ENCODE measurements at places on chromosomes 16 and 17.

DNA sequence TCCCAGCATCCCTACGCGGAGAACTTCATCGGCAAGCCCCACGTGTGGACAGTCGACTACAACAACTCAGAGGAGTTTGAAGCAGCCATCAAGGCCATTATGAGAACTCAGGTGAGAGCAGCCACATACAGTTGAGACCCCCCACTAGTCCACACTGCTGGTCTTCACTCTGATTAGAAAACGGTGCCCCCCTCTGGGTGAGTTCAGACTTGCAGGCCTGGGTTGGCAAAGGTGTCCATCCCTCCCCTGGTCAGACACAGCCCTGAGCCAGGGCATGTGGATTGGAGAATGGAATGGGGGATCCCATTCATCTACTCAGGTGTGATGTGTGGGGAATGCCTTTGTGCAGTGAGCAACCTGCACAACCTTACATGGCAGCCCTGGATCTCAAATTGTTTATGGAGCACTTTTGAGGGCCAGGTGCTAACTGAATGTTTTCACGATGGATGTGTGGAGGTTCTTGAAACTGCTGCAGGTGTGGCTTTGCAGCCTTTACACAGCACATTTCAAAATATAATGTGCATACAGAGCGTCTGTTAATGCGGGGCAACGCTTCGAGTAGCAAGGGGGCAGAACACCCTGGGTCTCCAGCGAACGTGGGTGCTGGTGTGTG is 72.6 kb downstream of the MGAT5B start:
- peak; percentile 17 for DNase-seq

DNA sequence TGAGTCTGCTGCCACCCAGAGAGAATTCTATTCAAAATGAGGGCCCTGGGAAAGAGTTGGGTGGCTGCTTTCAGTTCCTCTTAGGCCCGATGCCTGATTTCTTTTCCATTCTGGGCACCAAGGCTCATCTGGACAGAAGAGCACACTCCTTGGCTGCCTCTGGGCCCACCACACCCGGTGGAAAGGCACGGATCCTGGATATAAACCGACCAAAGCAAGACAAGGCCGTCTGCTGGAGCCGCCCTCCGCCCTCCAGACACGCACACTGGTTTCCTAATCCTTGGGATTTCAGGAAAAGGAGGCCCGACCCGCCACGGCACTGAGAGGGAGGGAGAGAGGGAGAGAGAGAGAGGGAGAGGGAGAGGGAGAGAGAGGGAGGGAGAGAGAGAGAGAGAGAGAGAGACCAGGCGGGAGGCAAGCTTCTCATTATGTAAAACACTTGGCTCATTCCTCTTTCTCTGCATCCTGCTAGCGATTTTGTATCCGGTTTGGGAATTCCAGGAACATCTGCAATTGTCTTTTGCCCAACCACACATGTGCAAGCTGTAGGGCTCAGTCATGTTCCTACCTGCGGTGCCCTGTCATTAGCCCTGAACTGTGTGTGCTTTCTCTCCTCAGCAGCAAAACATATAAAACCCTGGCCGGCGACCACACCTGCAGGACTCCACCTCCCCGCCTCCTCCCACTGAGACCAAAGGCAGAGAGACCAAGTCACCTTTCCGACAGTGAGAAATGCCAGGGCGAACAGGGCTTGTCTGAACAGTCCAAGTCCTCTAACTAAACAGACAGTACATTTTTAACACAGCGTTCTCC is 347.2 kb downstream of the SOX9 start:
- no peak for DNase-seq

DNA sequence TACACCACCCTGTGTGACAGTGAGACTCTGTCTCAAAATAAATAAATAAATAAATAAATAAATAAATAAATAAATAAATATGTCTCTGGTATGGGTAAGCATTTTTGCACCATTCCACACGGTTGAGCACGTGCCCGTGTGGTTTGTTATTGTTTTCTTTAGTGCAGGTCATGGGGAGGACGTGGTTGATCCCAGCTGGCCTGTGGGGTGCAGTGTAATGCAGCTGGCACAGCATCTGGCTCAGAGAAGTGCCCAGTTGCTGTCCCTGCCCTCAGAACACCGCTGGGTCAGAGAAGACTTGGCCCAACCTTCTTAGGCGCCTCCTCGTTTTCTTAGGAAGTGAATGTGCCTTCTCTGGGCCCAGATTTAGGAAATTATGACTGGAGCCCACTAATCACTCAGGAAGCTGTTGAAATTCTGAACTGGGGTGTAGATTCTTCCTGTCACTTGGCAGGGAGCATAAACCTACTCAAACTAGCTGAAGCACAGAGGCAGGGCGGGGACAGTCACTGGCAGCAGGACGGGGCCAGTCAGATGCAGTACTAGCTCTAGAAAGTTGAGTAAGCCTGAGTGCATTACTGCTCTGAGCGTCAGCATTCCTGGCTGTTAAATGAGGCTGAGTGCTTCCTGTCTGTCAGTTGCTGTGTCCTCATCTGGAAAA is 85.9 kb downstream of the SNX29 start:
- DNase-seq: peak; percentile 85

GRCh38 chr17:58327363-58328194 is 1.0 kb downstream of the TSPOAP1 start:
- DNase-seq: no peak

- DNase-seq: peak; percentile 23
Measured at GRCh38 chr17:69141431-69142174, at the start of gene ABCA6. Gene ABCA6 (minus strand): TSS chr17:69141895. CDS start chr17:69140703, 1,192 bp downstream.

DNA sequence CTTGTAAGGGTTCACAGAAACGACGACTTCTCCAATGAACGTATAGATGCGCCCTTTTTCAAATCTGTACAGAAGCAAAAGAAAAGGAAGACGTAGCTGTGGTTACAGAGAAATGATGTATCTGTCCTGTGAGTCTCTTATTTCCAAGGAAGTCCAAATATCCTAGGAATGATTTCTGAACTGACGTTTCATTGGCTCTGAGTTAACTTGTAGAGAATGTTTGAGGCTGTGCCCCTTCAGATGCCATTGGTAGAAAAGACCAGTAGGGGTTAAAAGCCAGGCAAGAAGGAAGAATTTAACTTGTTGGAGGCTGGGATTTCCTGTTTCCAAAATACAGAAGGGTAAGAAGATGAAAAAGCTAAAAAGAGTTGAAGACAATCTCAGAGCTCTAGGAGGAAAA is 96.2 kb downstream of the MYO1D start:
- DNase-seq: peak; percentile 42

- peak; percentile 62 for DNase-seq
Measured at GRCh38 chr17:27236717-27237315, 57.1 kb upstream of the WSB1 start.

DNA sequence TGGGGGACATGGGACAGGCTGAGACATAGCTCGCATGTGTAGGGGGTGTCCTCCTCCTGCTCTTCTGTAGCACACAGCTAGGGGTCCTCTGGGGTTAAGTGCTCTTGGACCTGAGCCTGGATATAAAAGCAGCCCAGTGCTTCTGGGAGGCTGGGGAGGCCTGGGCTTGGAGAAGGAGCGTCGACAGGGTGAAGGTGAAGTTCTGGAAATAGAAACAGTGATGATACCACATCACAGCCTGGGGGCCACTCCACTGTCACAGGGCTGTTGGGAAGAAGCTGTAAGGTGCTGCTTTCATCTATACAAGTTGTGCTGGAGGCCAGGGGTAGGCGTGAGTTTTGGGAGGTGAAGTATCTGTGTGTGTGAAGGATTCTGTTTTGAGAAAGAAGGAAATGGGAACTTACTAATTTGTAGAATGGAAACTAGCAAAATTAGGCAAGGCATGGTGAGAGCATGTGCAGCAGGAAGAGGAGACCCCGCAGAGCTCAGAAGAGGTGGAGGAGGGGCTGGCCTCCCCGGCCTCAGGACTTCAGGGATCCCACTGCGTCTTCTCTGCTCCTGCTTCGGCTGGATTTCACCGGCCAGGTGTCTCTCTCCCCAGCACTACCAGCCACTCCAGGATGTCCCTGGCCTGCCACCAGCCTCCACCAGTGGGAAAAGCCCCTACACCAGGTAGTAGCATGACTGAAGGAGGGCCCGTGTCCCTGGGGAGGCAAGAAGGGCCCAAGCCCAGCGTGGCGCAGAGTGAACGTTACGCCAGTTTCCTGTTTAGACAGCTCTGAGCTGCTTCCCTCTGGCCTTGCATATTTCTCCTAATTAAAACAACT is 19.4 kb downstream of the PLCG2 start:
- no peak for DNase-seq

All from EL (cell line).